Endothelial cell of umbilical vein (primary cell): ENCODE measurements at places on chromosomes 2 and 18. TPM values are rescaled to one million over a fixed set of nuclear protein-coding genes. Genes with fewer than 3 reads are reported as not detected.

Gene PDE11A
- total RNA-seq, result 0.25 and 0.51 TPM in 2 replicates

Gene CPO
- total RNA-seq, result not detected in 2 replicates

Gene GRB14
- 2.7 and 10.3 TPM in 2 replicates for total RNA-seq

DNA sequence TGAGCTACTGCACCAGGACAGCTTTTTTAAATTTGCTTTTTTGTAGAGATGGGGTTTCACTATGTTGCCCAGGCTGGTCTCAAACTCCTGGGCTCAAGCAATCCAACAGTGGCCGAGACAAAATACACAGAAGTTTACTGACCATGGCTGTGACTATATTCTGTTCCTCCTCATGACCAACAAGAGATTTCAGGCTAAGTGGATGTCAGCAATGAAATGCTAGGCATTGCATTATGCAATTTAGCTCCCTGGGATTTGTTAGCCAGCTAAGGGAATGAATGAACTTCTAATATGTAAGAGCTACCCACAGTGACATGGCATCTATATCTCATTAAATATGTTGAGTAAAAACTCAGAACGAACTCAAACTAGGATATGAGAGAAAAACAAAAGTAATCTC lies 81.9 kb upstream of the MBOAT2 start:
- no peak for DNase-seq

GRCh38 chr2:168119515-168120141 lies 127.8 kb downstream of the STK39 start:
- peak; percentile 68 for DNase-seq

GRCh38 chr2:177038787-177039484 lies 173.7 kb upstream of the HNRNPA3 start:
- DNase-seq, result no peak

GRCh38 chr2:23432531-23432930 lies 47.6 kb downstream of the KLHL29 start:
- no peak for DNase-seq

DNA sequence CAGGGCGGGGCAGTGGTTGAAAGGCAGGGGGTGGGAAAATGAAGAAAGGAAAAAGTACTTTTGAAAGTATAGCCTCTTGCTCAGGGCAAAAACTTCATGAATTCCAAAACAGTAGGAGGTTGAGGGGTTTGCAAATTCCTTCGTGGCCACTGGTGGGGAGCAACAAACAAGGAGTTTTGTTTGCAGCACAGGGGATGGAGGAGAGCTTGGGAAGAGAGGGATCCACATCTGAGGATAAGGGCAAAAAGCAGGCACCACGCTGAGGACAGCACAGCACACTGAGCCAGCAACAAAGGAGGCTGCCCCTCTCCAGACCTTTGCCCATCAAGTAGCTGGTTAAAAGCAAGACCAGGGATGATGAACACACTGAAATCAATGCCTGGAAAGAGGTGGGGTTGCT lies 148.9 kb downstream of the TCF4 start:
- DNase-seq, result no peak

- DNase-seq, result no peak
Observed at GRCh38 chr18:36872329-36872728, 43.4 kb downstream of the KIAA1328 start.
